ENCODE measurements at places on chromosomes 1 and 21.

GRCh38 chr1:96409087-96409486 is 312.5 kb upstream of the PTBP2 start:
- DNase-seq, result no peak

DNA sequence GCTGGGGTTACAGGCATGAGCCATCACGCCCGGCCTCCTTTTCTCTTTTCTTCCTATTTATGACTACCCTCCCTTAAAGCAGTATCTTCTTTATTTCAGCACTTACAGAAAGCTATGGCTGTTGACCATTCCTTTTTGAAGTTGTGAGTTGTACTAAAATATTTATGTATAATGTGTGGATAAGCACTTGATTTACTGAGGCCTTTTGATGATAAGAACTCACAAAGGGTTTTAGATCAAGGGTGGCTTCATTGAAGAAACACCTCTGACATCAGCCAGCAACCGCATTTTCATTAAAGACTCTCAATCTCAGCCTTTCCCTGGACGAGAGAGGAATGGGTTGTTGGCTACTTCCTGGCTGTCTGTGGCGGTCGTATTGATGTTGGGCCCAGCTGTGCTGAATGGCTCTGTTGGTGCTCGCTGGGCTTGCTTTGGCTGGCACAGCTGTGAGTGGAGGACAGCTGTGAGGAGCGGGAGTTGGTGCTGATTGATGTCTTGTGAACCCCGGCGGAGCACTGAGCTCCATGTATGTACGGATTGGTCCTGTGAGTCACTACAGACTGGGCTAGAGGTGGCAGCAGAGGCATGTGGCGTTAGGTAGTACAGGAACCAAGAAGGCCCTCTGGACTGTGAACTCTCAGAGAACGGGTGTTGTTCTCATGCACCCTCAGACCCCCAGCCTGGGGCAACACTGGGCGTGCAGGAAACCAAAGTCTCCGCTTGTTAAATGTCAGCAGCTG is 208.8 kb downstream of the KIF26B start:
- no peak for DNase-seq

DNA sequence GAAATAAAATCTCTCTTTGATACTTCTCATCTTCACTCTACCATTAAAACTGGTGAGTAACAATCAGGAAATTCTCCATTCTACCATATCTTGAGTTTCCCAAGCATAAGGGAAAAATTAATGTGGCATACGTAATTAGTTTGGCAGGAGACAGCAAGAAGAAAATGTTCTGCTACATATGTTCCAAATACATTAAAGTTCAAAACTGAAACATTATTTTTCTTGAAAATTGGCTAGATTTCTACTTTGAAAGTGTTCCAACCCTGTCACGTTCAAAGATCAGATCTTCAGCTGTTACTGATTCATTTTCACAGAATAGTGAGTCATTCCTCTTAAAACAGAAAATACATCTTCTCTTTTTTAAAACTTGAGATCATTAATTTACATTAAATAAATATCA is 48.5 kb downstream of the PIGK start:
- DNase-seq, result peak; percentile 25

- peak; percentile 80 for DNase-seq
Observed at GRCh38 chr1:183139281-183139942, 46.7 kb upstream of the LAMC2 start.

DNA sequence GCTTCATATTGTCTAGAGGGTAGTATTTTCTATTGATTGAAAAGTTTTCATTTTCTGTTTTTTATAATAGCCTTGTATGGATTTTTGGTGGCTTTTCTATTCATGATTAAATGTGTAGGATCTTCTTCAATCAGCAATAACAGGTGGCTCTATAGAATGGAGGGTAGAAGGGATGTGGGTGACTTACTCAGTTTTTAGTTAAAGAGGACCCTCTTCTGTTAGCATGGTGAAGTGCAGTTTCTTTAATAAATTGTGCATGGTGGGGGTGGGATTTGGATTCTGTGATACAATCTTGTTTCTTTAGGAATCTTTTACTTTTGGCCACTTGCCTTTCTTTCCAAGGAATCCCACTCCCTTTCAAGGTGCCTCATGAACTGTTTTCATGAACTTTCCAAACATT is 64.7 kb downstream of the SLC35A3 start:
- DNase-seq, result peak; percentile 46

DNA sequence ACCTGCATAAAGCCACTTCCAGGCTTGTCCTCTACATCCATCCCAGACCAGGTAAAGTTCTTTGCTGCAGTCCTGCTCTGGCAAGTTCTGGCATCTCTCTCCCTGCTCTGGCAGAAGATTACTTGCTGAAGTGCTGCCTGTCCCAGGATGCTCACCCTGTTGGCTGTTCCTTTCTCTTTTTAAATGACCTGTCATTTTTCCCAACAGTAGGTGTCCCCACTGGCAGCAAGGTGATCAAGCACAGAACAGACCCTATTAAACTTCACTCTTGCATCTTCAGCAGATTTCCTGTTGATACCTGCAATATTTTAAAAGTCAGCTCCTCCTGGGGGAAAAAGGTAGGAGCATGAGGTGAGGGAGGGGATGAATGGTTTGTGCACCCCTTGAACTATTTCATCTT is 332.6 kb downstream of the PBX1 start:
- DNase-seq, result no peak

Data from HCEC 1CT (cell line).